ENCODE measurements at places on chromosomes 16 and 17. TPM values are rescaled to one million over a fixed set of nuclear protein-coding genes. Genes with fewer than 3 reads are reported as not detected.
A peak's percentile ranks its signal among the peaks of the same experiment; 100 is the strongest.

Gene CYB561
- total RNA-seq, result 76.4 TPM

- no peaks in the 10 kb centered on the region for H3K36me3 ChIP-seq
- H3K4me3 ChIP-seq, result peak overlapping the region; percentile 60
- H3K27me3 ChIP-seq, result no peaks in the 10 kb centered on the region
Measured at GRCh38 chr17:76382351-76382802, 2.0 kb upstream of the SPHK1 start.

GRCh38 chr16:74999609-75000480 lies 1.0 kb downstream of the ZNRF1 start:
- no peaks in the 10 kb centered on the region for H3K36me3 ChIP-seq
- peaks cover 15% of the 10 kb centered on the region for H3K27me3 ChIP-seq
- H3K4me1 ChIP-seq, result peaks cover 46% of the 10 kb centered on the region
- H3K4me3 ChIP-seq, result peak overlapping the region; percentile 71

DNA sequence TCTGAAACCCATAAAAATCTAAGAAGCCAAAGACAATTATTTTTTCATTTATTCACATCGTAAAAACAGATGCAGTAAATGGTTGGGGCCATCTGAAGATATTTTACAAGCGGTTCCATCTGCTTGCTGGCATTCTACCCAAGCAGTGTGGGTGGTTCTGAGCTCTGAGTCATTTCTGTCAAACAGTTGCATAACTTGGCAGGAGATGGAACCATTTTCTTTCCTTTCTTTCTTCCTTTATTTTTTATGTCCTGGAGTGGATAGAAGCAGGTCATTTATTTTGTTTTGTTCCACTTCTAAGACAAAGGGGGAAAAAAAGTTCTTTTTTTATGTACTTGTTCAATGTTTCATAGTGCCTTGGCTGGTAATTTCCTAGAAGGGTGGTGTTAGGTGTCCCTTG lies 1151.9 kb upstream of the GOT2 start:
- no peaks in the 10 kb centered on the region for H3K36me3 ChIP-seq
- H3K27ac ChIP-seq, result no peak overlapping the region
- no peaks in the 10 kb centered on the region for H3K4me1 ChIP-seq
- no peak for DNase-seq
- no peaks in the 10 kb centered on the region for H3K27me3 ChIP-seq

All from left lung (tissue), 14 donors.